ENCODE measurements at places on chromosomes 4 and X.

GRCh38 chr4:145868637-145869409 lies 69.8 kb downstream of the ZNF827 start:
- DNase-seq, result no peak

DNA sequence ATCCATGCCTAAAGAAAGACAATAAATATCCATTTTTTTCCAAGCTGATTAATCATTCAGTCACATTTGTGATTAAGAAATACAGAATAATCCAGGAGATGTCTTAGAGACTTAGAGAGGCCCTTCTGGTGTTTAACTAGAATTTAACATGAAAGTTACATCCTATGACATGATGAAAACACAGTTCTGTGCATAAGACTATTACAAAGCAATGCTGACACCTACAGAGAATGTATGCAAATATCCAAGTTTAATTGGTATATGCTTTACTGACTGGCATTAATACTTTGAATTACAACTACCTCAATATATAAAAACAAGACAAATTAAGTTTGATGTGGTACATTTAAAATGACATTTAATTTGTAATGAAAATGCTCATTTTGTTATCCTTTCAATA lies 17.8 kb upstream of the TLL1 start:
- no peak for DNase-seq

- no peak for DNase-seq
Measured at GRCh38 chr4:100728861-100729260, 211.0 kb upstream of the EMCN start.

- DNase-seq, result no peak
Measured at GRCh38 chr4:80809039-80809729, 221.3 kb upstream of the BMP3 start.

- no peak for DNase-seq
Measured at GRCh38 chrX:65866146-65866545, 173.7 kb downstream of the VSIG4 start.

GRCh38 chrX:108199691-108200090 lies 108.1 kb downstream of the ATG4A start:
- DNase-seq, result peak; percentile 40

DNA sequence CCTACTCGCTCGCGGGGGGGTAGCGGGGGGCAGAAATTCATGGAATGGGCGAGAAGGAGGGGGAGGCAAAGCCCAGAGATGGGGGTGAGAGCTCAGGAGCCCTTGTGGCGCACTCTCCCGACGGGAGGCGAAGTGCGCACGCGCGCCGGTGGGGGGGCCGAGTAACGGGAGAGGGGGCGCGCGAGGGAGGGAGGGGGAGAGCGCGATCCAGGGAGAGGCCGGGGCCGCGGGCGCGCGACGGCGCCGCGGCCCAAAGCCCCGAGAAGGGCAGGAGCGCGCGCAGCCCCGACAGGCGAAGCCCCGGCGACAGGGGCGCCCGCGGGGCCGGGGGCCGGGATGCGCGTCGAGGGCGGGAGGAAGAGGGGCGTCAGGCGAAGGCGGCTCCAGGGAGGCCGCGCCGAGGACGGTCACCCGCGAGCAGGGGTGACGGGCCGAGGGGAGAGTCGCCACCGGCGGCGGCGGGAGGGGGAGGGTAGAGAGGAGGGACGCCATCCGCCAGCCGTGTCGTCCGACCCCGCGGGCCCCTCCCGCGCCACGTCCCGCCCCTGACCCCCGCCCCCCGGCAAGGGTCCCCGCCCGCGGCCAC lies 421 bp downstream of the MECP2 start:
- DNase-seq, result peak; percentile 77

- no peak for DNase-seq
Measured at GRCh38 chr4:175143116-175143515, 225.0 kb downstream of the ADAM29 start.

DNA sequence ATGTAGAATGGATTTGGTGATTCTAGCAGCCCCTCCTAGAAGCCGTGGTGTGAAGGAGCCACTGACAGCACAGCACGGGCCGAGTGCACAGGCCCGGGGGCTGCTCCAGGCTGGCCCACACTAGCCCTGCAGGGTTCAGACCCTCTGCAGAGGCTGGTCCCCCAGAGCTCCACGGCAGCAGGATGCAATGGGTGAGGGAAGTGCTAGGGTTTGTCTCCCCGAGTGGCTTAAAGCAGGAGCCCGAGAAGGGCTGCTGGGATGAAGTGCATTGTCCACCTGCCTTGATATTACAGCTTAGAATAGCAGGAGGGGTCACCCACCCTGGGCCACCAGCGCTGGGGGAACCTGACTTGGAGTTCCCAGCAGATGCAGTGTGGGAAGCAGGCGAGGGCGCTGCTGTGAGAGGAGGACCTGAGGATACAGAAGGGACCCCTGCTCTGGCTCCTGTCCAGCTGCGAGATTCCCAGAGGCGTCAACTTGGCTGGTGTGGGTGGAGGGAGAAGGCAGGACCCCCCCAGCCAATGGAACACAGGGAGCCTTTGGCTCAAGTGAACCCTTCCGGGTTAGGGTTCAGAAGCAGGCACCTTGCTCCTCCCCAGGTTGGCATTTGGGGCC lies 30.0 kb downstream of the WDR1 start:
- no peak for DNase-seq

- no peak for DNase-seq
Measured at GRCh38 chrX:106921637-106922036, 1.4 kb downstream of the CLDN2 start.

GRCh38 chr4:96175871-96176270 lies 336.0 kb downstream of the PDHA2 start:
- no peak for DNase-seq

DNA sequence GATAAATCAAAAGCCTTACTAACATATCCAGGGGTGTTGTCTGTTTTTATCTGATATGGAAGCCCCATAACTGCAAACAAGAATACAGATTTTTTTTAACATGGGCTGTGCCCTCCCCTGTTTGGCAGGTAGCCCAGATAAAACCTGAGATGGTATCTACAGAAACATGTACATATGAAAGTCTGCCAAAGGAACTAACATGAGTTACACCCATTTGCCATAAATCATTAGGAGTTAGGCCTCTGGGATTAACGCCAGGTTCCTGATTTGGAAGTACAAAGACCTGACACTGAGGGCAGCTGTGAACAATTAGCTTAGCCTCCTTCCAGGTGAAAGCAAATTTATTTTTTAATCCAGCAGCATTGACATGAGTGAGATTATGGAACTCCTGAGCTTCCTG lies 264.3 kb downstream of the TECRL start:
- no peak for DNase-seq

- no peak for DNase-seq
Measured at GRCh38 chr4:183353557-183353956, 31.3 kb upstream of the CLDN24 start.

GRCh38 chr4:80213117-80213815 lies 16.0 kb downstream of the PRDM8 start:
- peak; percentile 50 for DNase-seq

DNA sequence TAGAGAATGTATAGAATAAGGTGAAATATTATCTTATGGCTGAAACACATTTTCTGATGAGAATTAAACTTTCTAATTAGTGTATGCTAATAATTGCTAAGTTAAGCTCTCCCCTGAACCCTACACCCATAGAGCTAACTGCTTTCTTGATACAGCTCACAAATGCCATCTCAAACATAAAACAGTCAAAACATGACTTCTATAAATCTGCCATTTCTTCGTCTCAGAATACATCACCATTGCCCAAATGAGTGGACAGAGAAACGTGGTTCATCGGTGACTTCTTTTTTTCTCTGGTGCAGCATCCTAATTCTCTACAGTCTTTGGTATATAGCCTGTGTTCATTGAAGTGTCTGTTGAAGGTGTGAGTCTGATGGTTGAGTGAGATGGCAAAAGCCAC lies 554.6 kb downstream of the NLGN4X start:
- no peak for DNase-seq

DNA sequence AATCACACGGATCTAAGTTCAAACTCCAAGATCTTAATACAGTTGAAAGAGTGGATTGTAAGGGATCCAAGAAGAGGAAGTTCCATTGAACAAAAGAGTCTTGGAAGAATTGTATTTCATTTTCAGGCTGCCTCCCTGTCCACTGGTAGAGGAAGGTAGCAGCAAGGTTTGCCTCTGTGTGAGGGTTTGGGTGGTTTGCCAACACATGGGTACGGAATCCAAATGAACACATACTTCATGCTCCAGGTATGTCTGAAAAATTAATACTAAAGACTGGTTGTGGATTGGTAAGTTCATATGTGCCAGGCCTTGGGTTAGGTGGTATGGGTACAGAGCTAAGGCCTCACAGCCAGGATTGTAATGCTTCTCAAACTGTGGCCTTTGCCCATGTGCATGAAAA lies 523.6 kb upstream of the BOD1L1 start:
- no peak for DNase-seq

GRCh38 chr4:81030061-81030980 lies at the start of gene BMP3:
Gene BMP3, plus strand, starts transcription at chr4:81030708. Its CDS starts 577 bp downstream, at chr4:81031285.
- peak; percentile 14 for DNase-seq

- DNase-seq, result no peak
Measured at GRCh38 chr4:168662297-168662984, 165.6 kb downstream of the PALLD start.

DNA sequence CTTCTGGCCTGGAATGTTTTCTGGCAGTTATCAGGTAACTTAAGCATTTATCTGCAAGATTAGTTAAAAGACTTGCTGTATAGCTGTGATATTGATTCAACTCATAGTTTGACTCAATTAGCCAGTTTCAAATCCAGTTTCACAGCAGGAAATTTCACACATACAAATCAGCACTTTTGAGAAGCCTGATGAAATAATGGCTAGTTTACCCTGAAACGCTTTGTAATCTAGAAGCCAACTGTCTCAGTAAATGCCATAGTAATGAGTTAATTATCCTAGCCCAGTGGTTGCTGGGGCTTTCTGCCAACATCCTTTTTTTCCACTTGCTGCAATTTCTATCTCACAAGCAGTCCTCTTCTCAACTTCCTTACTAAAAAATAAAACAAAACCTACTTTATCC lies 53.1 kb downstream of the ARHGEF38 start:
- DNase-seq, result peak; percentile 39

DNA sequence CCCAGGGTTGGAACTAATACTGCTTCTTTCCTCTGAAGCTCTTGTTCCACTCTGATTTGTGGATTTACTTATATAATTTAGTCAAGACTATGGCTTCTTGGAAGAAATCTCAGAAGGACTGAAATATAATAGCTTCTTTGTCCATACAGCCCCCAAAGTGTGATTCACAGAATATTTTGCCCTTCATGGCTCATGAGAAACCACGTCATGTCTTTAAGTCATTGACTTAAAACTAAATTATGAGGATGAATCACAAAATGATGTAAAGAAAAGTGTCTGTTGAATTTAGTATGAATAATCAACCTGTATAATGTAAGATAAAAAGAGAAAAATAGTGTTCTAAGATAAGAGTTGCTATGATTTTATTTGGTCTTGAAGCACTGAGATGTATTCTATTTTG lies 43.3 kb upstream of the AGA start:
- peak; percentile 26 for DNase-seq

DNA sequence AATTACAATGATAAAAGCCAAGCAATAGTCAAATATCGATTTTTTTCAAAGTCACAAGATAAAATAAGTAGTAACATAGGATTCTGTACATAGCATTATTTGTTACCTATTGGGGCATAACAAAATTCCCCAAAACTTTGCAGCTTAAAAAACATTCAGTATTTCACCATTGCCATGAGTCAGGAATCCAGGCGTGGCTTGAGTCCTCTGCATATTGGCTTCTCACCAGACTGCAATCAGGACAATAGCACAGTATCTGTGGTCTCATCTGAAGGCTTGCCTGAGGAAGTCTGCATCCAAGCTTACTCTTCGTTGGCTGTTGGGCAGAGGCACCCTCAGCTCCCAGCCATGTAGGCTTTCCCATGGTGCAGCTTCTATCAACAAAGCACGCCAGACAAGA lies 6.2 kb upstream of the CTBP1 start:
- DNase-seq, result no peak

DNA sequence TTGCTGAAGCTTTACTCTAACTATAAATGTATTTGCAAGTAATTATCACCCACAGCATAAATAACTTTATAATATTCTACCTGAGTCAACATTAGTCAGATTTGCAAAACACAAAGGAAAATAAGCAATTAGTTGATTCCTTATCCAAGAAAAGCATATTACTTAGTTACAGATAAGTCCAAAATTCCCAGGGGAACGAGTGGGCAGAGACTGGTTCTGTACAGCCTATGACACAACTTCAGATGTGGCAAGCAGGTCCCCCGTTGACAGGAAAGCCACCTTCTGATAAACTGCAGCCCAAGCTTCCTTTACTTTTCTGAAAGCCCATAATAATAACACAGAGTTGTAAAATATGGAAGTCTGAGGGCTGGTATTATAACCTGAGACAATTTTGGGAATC lies 62.4 kb upstream of the NDP start:
- no peak for DNase-seq

DNA sequence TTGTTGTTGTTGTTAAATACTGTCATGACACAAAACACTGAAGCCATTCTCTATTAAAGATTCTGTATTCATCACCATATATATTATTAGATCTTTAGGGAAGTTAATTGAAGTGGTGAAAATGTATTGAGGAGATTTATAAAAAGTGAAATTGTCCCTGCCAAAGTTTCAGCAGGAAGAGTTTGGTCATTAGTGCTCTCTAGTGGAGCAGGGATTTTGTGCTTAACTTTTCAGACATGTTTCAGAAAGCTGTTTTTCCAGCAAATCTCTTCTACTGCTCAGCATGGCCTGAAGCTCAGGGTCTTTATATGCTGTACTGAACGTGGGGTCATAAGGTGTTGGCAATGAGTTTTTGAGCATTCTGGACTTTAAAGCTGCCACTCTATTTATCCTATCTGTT lies 36.7 kb upstream of the CXXC4 start:
- peak; percentile 12 for DNase-seq

GRCh38 chrX:110267874-110268273 lies 50.0 kb downstream of the AMMECR1 start:
- no peak for DNase-seq

GRCh38 chr4:5452156-5452555 lies 256.2 kb downstream of the EVC2 start:
- no peak for DNase-seq

GRCh38 chr4:26380740-26381139 lies 59.9 kb downstream of the RBPJ start:
- no peak for DNase-seq

DNA sequence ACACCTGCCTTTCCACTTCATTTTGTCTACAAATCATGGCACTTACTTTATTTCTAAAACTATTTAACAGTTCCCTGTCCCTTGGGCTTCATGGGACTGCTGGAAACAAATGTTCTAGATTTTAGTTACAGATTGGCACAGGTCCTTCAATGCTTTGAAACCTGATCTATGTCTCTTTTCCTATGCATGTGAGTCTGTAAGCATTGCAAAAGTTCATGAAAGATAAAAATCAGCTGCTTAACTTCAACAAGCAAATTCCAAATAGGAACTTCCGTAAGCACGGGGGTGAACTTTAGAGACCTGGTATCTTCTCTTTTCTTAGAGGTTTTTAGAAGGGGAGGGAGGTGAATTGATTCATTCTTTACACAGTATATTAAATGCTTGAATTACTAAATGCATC lies 9.5 kb downstream of the LGI2 start:
- DNase-seq, result no peak

DNA sequence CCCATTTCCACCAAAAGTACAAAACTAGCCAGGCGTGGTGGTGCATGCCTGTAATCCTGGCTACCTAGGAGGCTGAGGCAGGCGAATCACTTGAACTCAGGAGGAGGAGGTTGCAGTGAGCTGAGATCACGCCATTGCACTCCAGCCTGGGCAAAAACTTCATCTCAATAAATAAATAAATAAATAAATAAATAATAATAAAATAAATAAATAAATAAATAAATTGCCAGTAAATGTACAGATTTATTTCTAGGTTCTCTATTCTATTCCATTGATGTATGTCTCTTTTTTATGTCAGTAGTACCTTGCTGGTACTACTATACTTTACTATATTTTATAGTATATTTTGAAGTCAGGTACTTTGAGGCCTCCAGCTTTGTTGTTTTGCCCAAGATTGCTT lies 43.7 kb downstream of the MAGEC1 start:
- no peak for DNase-seq

Data from mesenchymal stem cell (in vitro differentiated cells and primary cell).